ENCODE measurements at places on chromosomes 3 and 15. TPM values are rescaled to one million over a fixed set of nuclear protein-coding genes. Genes with fewer than 3 reads are reported as not detected.

CYP1A1 gene
- 0.83 TPM for total RNA-seq

RTP1 gene
- total RNA-seq, result 0.29 TPM

ITIH1 gene
- total RNA-seq, result 0.71 TPM

ERICH6 gene
- total RNA-seq, result 0.27 TPM

GOLGA6B gene
- total RNA-seq, result not detected

NEK10 gene
- total RNA-seq, result 8.2 TPM

CAMP gene
- not detected for total RNA-seq

CCR8 gene
- not detected for total RNA-seq

TMEM207 gene
- not detected for total RNA-seq

ATP13A4 gene
- total RNA-seq, result 0.43 TPM

WDR72 gene
- not detected for total RNA-seq

CDHR4 gene
- not detected for total RNA-seq

PP2D1 gene
- 0.78 TPM for total RNA-seq

CHRFAM7A gene
- 3.5 TPM for total RNA-seq

KCNMB2 gene
- total RNA-seq, result 0.18 TPM

GOLGA8G gene
- not detected for total RNA-seq

TFDP2 gene
- total RNA-seq, result 47.2 TPM

CCR2 gene
- 0.43 TPM for total RNA-seq
